COR-L47 (cell line): ENCODE measurements at places on chromosomes 2 and 18.

DNA sequence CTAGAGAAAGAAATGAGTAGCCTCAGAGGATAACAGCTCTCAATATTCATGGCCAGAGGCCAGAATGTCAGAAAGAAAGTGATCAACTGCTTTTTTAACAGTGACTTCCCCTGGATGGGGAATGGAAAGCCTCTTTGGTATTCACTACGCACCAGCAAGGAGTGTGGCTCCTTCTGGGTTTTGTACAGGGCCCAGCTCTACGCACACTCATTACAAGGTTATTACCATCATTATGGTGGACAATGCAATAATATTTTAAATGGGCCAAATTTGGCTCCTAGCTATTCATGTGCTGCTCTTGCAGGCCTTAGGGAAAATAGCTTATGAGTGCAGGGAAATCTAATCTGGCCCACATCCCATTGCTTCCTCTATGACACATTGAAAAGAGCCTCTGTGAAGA lies 1149.5 kb upstream of the FANCL start:
- DNase-seq: no peak

DNA sequence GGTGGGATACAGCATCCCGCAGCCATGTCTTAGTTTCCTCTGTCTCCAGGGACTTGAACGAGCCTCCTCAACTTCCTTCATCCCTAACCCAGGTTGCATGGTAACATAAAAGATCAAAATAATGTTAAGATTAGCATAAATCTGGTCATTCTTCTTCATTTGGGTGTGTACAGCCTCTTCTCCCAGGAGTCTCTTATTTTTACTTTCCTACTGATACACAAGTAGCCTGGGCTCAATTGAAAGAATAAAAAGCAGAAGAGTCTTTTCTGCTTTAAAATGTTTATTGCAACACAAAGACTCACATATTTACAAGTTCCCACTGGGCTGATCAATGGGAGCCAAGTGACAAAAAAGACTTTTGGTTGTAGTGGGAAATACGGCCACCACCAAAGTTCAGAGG lies 137.9 kb upstream of the PID1 start:
- DNase-seq: no peak

DNA sequence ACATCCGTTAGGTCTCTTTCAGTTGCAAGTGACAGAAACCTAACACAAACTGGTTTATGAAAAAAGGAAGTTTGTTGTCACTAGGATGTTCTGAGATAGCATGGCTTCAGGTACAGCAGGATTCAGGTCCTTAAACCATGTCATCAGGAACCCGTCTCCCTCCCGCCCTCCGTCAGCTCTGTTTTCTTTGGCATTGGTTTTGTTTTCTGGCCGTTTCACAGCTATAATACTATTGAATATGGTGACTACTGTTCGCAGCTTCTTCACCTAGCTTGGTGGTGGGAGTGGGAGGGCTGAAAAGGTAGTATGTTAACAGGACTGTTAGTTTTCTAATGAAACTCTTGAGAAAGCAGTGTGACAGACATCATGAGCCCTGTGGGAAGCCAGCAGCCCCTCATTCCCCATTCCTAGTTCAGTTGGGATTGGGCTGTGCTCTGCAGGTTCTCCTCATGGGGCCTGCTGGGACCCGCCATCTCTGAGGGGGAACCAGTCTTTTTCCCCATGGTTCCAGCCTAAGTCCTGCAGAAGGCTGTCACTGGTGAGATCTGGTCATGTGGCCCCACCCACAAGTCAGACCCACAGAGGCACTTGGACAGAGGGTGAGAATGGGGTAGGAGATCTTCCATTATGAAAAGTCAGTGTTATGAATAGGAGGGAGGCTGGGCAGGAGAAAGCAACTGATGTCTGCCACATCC lies 12.1 kb downstream of the PTMA start:
- DNase-seq: no peak

DNA sequence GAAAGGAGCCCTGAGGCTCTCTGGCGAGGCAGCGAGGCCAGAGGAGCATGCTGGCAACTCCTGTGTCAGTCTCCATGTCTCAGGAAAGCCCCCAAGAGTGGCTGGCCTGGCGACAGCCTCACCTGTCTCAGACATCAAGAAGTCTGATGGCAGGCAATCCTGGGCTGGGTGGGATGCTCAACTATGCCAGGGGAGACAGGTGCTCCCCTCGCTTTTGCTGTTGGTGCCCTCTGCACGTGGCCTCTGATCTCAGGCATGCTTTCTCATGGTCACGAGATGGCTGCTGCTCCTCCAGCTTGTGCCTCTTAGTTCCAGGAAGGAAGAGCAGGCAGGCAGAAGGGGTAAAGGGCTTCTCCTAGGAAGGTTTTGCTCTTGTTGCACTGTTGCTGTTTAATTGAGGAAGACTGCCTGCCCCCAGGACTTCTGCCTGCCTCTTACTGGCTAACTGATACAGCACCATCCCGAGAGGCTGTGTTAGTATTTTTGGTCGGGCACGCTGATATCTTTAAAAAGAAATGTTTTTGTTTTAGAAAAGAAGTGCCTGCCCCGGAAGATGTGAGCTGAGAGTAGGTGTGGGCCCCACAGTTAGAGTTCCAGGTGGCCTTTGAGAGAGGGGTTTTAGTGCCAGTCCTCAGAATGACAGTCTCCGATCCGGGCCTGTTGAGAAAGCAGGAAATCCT lies 344.8 kb upstream of the HS6ST1 start:
- DNase-seq: no peak

DNA sequence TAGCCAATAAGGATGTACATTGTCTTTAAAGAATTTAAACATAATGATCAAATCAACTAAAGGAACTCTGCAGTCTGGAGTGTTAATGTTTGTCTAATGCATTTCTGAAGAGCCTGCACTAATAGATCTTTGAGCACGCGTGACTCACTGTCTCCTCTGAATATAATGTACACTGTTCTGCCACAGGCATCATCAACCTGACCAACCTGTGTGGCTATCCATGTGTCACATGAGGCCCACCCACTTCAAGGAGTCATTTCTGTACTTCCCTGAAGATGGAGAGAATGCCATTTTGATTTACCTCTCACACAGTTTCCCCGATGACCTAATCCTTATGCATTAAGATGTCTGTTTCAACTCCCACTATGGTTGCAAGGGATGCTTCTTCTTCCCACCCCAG lies 434.0 kb upstream of the SPHKAP start:
- DNase-seq: no peak

DNA sequence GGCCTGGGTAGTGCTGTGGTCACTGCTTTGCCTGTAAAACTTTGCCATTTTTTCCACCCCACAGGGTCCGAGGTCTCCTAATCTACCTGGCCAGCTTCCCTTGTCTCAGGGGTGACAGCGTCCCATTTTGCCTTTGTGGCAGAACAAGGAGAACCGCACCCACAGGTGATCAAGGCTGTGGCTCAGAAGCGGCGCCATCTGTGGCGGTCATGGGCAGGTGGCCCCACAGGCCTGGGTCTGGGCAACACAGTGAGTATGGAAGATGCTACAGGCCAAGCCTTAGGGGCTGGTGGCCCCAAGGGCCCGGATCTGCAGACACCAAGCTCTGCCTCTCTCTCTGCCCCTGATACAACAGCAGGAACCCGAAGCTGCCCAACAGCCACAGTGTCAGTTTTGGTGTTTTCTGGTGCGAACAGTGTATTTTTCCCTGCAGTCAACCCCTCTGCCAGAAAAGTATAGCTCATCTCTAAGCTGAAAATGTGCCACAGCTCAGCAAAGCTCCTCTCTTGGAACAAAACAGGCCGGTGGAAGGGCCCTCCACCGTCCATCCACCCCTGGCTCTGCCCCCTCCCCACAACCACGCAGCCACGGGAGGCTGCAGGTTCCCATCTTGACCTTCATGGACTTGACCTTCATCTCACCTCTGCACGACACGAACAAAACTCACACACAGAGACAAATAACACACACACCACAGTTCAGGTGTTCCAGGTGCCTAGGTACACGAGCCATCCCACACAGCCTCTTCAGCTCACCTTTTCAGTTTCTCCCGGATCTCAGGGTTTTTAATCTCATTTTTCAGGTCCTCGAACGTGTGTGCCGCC lies 96.7 kb downstream of the PXDN start:
- no peak for DNase-seq

DNA sequence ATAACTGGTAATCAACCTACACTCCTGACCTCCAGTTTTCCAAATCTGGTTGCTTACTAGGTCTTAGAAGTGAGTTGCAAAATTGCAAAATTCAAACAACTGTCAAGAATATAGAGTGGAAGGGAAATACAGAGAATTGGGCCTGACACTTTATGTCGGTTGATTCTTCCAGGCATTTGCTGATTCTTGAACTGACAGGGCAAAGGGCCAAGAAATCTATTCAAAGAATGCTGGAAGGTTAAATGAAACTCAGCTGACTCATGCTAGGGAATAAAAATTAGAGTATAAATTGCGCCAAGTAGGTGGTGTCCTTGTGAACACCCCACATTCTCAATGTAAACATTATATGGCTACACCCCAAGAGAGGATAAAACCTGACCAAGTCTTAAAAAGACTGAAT lies 21.5 kb upstream of the ZSCAN30 start:
- DNase-seq: no peak

DNA sequence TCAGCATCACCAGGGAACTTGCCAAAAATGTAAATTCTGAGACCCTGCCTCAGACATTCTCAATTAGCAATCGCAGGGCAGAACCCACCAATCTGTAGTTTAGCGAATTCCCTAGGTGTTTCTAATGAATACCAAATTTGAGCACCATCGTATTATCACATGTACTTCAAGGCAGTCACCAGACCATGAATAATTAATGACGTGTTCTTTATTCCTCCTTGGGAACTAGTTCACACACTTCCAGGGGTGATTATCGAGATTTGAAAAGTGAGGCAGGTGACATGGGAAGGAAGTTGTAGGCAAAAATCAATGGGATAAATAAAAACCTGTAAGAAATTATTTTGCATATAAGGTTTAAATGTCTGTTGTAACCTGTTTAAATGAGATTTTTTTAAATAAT lies 102.5 kb upstream of the CRIM1 start:
- DNase-seq: no peak

DNA sequence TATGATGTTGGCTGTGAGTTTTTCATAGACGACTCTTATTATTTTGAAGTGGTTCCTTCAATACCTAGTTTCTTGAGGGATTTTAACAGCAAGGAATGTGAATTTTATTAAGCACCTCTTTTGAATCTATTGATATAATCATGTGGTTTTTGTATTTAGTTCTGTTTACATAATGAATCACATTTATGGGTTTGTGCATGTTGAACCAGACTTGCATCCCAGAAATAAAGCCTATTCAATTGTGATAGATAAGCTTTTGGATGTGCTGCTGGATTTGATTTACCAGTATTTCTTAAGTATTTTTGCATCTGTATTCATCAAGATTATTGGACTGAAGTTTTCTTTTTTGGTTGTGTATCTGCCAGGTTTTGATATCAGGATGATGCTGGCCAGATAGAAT lies 131.6 kb upstream of the SCN7A start:
- no peak for DNase-seq

- DNase-seq: peak; percentile 70
Observed at GRCh38 chr2:177314722-177315264, 50.3 kb upstream of the NFE2L2 start.

DNA sequence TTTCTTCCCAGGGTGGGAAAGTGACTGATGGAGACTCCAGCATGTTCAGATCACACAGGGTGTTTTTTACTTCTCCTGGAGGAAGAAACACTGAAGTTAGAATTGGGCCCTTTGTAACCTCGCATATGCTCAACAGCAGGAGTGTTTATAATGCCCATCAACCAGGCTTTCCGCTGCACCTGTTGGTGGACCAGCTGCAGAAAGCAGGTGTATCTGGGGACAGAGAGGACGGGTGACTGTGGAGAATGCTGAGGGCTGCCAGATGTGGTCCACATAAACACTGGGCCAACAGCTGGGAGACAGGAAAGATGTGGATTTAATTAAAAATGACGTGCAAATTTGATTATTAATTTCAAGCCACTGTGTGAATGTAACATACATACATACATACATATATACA lies 335.5 kb upstream of the SPRED2 start:
- no peak for DNase-seq

DNA sequence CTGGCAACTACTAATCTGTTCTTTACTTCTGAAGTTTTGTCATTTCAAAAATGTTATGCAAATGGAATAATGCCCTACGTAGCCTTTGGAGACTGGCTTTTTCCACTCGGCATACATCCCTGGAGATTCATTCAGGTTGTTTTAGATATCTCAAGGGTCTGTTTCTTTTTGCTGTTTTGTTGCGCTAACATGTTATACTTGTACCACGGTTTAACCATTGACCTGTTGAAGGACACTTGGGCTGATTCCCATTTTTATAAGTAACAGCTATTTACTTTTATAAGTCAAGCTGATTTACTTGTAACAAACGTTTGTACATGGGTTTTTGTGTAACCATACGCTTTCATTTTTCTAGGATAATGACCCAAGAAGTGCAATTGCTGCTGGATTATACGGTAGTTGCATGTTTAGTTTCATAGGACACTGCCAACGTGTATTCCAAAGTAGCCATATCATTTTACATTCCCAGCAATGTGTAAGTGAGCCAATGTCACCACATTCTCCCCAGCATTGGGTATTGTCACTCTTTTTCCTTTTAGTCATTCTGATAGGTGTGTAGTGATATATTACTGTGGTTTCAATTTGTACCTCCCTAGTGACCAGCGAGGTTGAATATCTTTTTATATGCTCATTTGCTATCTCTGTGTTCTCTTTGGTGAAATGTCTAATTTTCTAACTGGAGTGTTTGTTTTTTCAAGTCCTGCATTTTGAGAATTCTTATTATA lies 36.5 kb upstream of the STAT4 start:
- no peak for DNase-seq

GRCh38 chr2:119208791-119209203 lies 14.8 kb upstream of the STEAP3 start:
- DNase-seq: peak; percentile 20

DNA sequence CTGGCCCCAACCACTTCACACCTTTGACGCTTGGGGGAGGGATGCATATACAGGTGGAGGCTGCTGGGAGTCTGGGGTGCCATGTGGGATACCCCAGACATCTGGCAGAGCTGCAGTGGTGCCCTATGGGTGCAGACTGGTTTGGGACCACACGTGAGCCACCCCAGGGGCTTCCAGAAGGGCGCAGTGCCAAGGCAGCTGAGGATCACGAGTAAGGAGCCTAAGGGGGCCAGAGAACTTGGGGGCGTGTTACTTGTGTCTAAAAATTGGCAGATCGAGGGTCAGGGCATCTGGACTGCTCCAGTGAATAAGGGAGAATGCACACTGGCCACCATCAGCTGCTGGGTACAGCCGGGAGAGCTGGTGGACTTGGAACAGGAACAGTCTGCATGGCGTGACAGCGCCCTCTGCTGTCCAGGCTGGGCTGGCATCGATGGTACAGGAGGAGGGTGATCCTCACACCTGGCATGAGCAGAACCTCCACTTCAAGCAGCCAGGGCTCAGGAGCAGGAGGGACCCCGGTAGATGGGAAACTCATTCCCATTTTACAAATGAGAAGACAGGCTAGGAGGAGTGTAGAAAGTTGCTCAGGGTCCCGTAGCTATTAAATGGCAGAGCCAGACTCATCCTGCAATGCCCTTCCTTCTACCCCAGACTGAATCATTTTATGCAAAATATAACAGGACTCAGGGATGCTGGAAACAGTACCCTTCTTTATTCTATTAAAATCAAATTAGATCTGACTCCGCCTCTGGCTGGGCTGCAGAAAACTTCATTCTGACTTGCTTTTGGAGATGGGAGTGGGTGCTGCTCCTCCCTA lies 60.4 kb downstream of the ATOH8 start:
- DNase-seq: peak; percentile 62
